A549 treated with Hydrocortisone at 1 μM for 4 hours (cell line): ENCODE measurements at places on chromosomes 2 and 18. TPM values are rescaled to one million over a fixed set of nuclear protein-coding genes. Genes with fewer than 3 reads are reported as not detected.

Gene FAM117B
- 1.3 to 2.5 TPM (median 1.7 TPM) in 5 replicates for total RNA-seq

Gene PLGLB2
- total RNA-seq: 0.13 to 0.32 TPM (median 0.16 TPM) in 5 replicates

Gene RTP5
- total RNA-seq: not detected in 5 replicates

Gene LINC00305
- not detected in 5 replicates for total RNA-seq

Gene MC2R
- not detected in 5 replicates for total RNA-seq

Gene GAL3ST2
- total RNA-seq: 0.18 to 0.25 TPM (median 0.23 TPM) in 5 replicates

Gene CDH2
- total RNA-seq: 32.3 to 60.1 TPM (median 45.1 TPM) in 5 replicates

Gene GBX2
- 2.4 to 2.9 TPM (median 2.6 TPM) in 5 replicates for total RNA-seq

Gene CDK5R2
- 4.4 to 6.8 TPM (median 6.5 TPM) in 5 replicates for total RNA-seq

Gene KCNK3
- 0.37 to 0.95 TPM (median 0.84 TPM) in 5 replicates for total RNA-seq

Gene NCKAP5
- total RNA-seq: 0.71 to 1.3 TPM (median 0.97 TPM) in 5 replicates

Gene CAVIN2
- 35.0 to 72.9 TPM (median 54.7 TPM) in 5 replicates for total RNA-seq

Gene C2orf80
- total RNA-seq: not detected in 5 replicates
